M059J (cell line): ENCODE measurements at places on chromosomes 13 and 19. TPM values are rescaled to one million over a fixed set of nuclear protein-coding genes. Genes with fewer than 3 reads are reported as not detected.

KIR2DL1 gene
- total RNA-seq, result not detected in 2 replicates

FAM216B gene
- not detected in 2 replicates for total RNA-seq

FLT1 gene
- total RNA-seq, result 1.4 and 3.5 TPM in 2 replicates

LIN7B gene
- total RNA-seq, result 9.7 and 17.1 TPM in 2 replicates

KIRREL2 gene
- total RNA-seq, result 0.07 and 0.17 TPM in 2 replicates

ZIC5 gene
- total RNA-seq, result 0.07 TPM in 1 of 2 replicates, not detected in the other
